Effector memory CD4-positive, alpha-beta T cell (primary cell): ENCODE measurements at places on chromosomes 6 and 20.

DNA sequence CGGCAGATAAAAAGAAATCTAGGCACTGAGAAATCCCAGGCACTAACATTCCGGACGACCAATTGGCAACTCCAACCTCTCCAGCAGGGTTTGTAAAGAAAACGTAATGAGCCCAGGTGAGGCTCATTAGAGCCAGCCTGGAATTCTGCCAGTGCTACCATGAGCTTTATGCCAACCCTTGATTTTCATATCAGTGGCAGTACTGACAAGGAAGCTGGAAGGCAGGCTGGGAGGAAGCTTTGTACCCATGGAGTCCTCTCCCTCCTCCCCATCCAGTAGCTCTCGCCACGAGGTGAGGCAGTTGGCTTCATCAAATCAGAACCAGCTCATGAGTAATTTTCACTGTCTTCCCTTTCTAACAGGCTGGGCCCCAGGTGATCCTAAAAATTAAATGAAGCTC lies 250.2 kb downstream of the ZNF217 start:
- DNase-seq: no peak

DNA sequence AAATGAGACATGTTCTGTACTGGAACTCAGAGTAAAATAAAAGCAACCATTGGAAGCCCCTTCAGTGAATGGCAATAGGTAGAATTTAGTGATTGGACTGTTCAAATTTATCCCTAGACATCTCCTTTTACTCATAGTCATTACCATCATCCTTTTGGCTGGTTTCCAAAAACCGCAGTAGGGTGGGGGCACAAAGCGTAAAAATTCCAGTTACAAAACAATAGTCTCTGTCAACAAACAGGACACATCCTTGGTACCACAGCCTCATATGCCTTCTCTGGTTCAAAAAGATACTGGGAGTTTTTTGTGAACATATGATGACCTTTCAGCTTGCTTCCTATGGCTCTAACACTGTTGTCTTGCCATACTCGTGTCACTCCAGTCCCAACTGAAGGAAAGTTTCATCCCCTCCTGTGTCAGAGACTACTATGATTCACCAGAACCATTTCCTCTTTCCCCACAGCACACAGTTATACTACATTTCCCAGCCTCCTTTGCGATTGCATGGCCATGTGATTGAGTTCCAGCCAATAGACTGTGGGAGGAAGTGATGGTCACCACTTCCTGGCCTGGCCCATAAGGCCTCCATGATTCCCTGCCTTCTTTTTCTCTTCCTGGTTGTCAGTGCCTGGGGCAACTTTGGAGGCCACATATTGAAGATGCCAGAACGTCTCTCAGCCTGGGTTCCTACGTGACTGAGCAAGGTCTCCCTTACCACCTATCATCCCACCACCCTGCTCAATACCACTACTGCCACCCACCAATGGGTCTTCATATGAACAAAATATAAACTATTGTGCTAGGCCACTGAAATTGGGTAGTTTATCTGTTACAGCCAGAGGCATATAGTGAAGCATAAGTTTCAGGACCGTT lies 162.4 kb downstream of the ID4 start:
- DNase-seq: no peak

DNA sequence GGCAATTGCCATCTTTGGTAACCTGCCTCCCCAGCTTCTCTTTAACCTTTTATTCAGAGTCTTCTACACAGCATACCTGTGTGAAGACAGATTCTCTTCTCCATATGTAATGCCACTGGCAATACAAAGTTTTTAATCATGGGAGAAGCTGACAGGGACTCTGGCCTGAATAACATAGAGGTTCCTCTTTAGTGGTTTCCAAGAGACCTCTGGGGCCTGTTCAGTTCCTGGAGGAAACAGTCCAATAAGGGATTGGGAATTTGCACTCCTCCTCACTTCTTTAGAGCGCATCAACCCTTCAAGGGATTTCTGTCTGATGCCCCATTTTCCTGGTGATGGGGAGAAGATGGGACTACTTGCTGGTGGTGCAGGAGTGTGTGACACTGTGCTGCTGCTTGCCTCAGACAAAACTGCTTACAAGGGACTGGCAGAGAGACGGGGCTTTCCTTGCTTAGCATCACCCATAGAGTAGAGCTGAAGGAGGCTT lies 1.4 kb downstream of the RIMS1 start:
- no peak for DNase-seq

GRCh38 chr6:144305985-144306384 lies 20.9 kb downstream of the UTRN start:
- DNase-seq: no peak

GRCh38 chr6:131101911-131102680 lies 33.2 kb upstream of the AKAP7 start:
- no peak for DNase-seq

GRCh38 chr6:42974919-42975505 lies 4.0 kb downstream of the PEX6 start:
- no peak for DNase-seq

DNA sequence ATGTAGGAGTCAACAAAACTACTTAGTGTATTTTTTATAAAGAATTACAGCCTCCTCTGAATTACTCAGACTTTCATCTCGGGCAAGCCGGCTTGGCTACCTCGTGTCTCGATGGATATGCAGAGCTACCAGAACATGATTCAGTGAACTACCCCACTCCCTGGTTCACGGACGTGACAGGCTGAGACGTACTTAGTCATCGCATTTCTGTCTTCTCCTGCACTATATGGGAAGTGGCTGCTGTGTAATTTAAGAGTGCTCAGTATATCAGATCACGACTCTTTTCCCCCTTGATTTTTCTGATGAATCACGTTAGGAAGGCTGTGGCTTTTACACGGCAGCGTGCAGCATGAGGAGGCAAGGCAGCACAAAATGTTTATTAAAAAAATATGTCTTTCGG lies 302.7 kb upstream of the ZFP64 start:
- DNase-seq: no peak

DNA sequence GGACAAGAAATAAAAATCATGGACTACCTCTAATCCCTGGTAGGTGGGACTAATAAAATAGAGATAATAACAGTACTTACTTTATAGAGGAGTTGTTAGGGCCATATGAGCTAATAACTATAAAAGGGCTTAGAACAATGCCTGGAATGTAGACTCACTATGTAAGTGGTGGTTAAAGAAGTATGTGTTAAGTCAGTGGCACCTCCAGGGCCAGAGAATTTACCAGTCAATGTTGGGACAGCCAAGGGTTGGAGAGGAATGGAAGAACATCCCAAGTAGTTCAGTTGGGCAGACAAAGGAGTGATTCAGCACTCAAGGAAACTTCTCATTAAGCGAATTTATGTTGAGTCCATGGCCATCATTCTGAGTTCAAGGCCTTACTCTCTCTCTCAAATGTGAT lies 116.8 kb downstream of the OTOR start:
- DNase-seq: no peak

GRCh38 chr6:113329942-113330635 lies 527.1 kb upstream of the MARCKS start:
- no peak for DNase-seq

DNA sequence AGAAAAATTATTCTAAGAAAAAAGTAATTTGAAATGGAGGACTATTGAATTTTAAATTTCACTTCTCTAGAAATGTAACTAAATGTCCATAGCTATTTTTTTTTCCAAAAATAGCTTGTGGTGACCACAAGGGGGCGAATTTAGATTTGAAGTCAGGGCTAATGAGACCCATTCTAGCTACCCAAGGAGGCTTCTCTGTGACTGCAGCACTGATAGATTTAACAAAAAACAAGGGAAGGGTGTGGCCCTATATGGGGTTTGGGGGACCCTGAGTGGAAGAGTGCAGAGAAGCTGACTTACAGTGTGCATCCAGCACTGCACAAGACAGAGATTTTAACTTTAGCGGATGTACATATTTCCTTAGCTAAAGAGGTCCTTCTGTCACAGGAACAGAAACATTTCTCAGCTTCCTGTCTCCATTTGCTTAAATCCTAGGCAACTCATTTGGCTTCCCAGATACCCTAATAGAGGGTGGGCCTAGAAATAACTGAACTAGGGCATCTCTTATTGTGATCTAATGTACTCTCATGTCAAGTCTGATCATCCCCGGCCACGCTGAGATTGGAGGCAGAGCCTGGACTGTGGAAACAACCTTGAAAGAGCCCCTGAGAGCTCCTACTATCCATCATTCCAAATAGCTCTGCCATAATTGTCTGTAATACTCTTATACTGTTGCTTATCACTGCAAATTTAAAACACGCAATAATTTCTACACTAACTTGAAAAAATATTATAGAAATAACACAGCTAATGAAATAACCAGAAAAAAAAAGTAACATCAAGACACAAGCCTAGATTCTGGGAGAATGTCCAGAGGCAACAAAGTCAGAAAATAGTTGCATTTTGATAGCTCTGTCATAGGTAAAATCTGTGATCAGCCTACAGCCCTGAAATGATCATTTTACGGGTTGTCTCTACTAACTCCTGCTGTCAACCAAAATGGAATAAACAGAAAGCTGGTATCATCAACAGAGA lies 93.6 kb downstream of the SNAP91 start:
- no peak for DNase-seq

- DNase-seq: no peak
Measured at GRCh38 chr6:105733556-105734162, 330.8 kb upstream of the PREP start.

DNA sequence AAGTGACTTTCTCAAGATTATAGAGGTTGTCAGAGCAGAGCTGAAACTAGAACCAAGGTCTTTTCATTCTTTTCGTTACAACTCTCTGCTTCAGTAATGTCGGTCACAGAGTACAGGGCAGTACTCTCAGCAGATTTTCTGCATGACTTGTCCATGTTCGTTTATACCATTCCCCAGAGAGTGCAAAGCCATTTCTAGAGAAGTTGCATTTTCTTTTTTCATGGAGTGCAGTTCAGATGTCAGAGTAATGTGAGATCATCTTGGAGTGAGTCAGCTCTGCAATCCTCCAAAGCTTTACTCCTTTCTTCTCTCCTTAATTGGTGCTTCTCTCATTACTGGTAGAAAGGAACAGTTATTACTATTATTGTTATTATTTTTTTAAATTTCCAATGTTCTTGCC lies 115.6 kb upstream of the B3GAT2 start:
- no peak for DNase-seq

DNA sequence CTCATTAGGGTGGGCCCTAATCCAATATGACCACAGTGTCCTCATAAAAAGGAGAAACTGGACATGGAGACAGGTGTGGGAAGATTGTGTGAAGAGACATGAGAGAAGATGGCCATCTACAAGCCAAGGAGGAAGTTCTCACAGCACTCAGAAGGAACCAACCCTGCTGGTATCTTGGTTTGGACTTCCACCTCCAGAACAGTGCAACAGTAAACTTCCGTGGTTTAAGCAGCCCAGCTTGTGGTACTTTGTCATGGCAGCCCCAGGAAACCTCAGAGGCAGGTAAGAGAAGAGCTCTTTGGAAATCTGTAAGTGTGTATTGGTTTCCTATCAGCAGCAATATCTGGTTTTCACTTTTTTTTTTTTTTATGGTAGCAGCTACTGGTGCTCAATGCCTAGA lies 16.5 kb upstream of the CNKSR3 start:
- DNase-seq: no peak

- DNase-seq: no peak
Measured at GRCh38 chr6:38498805-38499445, 140.8 kb downstream of the BTBD9 start.

DNA sequence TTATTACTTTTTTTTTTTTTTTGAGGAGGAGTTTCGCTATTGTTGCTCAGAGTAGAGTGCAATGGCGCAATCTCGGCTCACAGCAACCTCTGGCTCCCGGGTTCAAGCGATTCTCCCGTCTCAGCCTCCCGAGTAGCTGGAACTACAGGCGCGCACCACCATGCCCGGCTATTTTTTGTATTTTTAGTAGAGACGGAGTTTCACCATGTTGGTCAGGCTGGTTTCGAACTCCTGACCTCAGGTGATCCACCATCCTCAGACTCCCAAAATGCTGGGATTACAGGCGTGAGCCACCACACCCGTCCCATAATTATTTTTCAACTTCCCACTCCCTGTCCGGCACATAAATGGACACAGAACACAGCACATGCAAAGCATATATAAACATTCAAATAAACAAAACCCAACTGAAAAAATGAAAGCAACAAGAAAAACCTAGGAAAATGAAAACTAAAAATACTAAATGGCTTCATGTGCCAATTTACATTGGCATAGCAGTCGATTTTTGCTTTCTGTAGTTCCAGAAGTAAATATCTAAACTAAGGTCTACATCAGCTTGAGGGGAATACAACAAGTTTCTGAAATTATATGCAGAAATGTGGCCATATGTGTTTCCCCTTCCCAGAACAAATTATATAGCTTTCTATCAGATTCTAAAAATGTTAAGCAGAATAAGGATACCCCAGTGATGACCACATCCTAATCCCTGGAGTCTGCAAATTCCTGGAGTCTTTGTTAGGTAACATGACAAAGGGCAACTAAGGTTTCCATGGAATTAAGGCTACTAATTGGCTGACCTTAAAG lies 113.9 kb downstream of the HFE start:
- no peak for DNase-seq

- no peak for DNase-seq
Measured at GRCh38 chr6:32327103-32327502, 44.6 kb downstream of the TSBP1 start.
